ENCODE measurements at places on chromosomes 2 and 18.

GRCh38 chr2:94872088-94872618 is 923 bp downstream of the TEKT4 start:
- no peak for DNase-seq

DNA sequence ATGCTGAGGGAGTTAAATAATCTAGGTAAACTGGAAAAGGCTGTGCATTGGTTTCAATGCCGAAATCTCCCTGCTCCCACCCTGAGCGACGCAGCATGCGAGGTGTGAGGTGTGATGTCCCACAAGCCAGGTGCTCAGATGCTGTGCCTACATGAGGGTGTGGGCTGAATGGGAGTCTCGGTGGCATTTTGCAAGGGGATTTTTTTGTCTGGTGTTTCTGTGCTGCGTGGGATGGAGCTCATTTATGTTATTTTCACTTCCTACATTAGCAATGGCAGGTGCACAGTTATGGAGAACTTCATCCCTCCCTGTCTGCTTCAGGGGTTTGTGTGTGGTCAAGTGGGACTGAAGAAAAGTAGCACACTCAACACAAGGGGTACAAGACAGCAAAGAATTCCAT is 110.2 kb upstream of the CCDC68 start:
- DNase-seq: no peak

DNA sequence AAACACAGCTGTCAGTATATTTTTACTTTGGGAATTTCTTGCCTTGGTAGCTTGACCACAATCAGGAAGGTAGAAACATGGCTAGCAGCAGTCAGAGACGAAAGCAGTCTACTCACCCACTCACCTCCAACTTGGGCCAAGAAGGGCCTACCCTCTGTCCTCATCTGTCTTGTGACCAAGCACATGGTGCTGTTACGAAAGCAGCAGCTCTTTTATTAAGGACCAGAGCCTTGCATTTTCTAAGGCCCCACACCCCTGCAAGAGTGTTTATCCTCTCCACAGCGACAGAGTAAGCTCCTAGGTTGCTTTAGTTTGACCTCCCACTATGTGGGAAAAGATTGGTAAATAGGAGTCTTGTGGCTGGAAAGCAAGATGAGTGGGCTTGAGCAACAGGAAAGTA is 31.3 kb upstream of the MSTN start:
- no peak for DNase-seq

DNA sequence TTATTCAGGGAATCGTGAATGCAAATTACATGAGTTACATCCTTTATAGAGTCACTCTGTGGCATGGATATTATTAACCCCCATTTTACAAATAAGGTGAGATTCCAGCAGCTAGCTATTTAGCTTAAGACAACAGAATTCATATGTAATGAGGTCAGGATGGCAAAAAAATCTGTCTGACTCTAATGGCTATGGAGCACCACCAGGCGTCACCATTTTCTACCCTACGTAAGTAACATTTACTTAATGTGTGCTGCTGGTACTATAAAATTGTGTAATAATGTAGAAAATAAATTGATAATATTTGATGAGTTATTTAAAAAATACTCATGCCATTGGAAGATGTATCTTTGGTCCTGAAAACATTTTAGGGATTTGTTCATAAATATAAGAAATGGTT is 2040.1 kb upstream of the LRRTM1 start:
- no peak for DNase-seq

GRCh38 chr18:9020221-9020620 is 82.3 kb upstream of the NDUFV2 start:
- DNase-seq: no peak

- DNase-seq: no peak
Observed at GRCh38 chr2:121336528-121337294, 51.7 kb upstream of the TFCP2L1 start.

DNA sequence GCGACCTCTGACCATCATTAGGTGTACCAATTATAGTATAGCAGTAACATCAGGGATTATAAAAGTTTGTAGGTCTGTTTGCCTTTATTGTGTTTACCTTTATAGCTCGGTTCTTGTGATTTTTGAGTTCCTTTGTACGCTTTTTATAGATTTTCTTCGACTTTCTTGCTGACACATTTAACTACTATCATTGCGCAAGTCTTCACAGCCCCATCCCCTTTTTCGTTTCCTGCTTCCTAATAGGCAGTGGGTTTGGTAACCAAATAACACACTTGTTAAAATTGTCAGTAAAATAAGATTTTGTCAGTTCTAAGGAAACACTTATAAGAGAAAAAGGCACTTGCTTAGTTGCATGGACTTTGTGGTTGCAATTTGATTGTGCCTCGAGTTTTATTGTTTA is 541.5 kb downstream of the LRP1B start:
- DNase-seq: no peak

GRCh38 chr2:127400533-127400896 is 12.7 kb upstream of the MAP3K2 start:
- DNase-seq: no peak

GRCh38 chr2:191632426-191632825 is 45.5 kb upstream of the NABP1 start:
- DNase-seq: no peak

DNA sequence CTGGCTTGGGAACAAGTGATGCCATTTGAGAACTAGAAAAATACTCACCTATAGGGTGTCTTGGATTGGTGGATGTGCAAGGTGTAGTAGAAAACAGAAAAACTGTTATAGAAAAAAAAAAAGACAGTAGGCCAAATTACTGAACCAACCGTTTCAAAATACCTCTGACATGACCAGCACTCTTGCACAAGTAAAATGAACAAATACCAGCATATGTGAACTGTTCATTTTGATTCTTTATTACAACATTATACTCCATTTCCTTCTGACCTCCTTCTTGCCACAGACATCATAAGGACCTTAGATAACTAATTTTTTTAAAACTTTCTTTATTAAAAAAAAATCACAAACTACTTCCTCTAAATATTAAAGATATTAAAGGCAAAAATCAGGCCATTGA is 125.5 kb downstream of the ATAD2B start:
- DNase-seq: no peak

GRCh38 chr2:393711-394696 is 106.1 kb upstream of the ALKAL2 start:
- peak; percentile 71 for DNase-seq

GRCh38 chr2:50356858-50357257 is 675.1 kb downstream of the NRXN1 start:
- no peak for DNase-seq

GRCh38 chr18:75400366-75400765 is 27.1 kb downstream of the SMIM21 start:
- DNase-seq: no peak

DNA sequence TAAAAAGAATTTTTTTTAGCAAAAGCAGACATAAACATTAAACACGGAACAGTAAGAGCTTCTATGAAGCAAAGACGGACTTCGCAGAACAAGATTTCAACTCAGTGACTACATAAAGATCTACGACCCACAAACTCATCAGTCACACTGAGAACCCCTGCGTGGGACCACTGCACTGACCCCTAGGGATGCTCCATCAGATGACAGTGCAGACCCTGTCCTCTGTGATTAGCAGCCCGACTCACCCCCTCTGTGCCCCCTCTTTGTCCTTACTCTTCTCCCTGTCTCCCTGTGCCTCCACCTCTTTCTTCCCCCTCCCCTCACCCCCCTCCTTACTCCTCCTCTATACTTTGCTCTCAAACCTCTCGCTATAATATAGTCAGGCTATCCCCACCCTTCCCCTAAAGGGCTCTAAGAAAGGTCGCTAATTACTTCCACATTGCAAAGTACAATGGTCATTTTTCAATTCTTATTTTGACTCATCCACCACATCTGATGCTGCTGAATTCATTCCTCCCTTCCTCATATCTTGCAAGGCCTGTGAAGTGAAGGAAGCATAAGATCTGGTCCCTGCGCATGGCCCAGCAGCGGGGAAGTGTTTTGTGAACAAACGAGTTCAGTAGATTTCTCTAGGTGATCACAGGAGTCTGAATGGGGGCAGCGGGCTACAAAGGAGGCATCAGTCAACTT is 89.3 kb downstream of the CABYR start:
- no peak for DNase-seq

DNA sequence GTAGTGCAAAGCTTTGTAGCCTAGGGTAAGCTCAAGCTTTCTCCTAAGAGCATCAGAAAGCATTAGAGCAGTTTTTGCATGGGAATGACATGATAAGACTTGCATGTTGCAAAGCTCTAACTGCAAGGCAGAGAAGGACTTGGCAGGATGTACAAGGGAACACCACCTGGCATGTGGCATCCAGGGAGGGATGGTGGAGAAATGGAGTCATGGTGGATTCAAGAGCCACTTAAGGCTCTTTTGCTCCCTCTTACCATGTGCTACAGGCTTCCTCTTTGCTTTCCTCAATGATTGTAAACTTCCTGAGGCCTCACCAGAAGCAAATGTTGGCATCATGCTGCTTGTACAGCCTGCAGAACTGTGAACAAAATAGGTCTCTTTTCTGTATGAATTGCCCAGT is 266.0 kb downstream of the GLI2 start:
- DNase-seq: no peak

- no peak for DNase-seq
Observed at GRCh38 chr2:16325976-16326510, 339.6 kb downstream of the CYRIA start.

- no peak for DNase-seq
Observed at GRCh38 chr2:2270808-2271415, 60.2 kb downstream of the MYT1L start.

DNA sequence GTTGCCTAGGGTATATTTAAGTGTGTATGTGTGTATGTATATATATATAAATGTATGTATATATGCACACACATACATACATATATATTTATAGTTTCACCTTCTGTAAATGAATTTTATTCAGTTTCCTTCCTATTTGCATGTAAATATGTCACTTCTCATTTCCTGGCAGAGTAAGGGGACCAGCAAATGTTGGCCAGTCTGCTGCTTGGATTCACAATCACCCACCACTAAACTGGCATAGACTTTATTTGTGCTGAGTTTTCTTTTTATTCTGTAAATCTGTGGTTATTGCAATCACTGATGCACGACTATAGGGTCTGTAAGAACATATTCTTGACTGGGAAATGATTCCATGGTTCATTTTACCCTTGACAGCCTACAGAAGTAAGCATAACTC is 640.4 kb upstream of the FAM98A start:
- no peak for DNase-seq

DNA sequence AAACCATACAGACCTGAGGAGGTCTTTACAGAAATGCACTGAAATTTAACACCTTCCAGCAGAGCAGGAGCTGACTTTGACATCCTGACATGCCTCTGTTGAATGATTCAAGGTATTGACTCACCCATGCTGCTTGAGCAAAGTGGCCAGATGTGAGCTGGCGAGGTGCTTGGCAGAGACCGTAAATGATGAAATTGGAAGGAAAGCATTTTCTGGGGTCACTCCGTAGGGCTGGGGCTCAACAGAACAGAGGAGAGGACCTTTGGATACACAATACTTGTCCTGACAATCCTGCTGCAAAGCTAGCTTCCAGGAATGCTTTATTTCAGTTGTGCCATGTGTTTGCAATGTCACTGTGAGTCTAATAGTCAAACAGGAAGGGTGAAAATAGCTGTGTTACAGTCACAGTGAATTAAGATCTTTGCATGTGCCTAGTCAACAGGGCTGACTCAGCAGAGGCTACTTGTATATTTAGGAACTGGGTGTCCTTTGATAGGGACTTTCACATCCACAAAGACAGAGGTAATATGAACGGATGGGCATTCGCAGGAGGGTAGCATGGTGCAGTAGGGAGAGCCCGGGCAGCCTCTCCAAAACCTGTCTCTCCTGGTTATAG is 31.6 kb upstream of the NCK2 start:
- DNase-seq: no peak

- DNase-seq: no peak
Observed at GRCh38 chr2:102606353-102606752, 13.0 kb upstream of the SLC9A2 start.

DNA sequence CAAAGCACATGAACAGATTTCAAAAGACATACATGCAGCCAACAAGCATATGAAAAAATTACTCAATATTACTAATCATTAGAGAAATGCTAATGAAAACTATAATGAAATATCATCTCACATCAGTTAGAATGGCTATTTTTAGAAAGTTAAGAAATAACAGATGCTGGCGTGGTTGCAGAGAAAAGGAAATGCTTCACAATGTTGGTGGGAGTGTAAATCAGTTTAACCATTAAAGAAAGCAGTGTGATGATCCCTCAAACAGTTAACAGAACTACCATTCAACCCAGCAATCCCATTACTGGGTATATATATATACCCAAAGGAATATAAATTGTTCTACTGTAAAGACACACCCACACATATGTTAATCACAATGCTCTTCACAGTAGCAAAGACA is 117.7 kb upstream of the SETBP1 start:
- DNase-seq: no peak

- DNase-seq: no peak
Observed at GRCh38 chr2:167388497-167388896, 500.2 kb downstream of the XIRP2 start.

DNA sequence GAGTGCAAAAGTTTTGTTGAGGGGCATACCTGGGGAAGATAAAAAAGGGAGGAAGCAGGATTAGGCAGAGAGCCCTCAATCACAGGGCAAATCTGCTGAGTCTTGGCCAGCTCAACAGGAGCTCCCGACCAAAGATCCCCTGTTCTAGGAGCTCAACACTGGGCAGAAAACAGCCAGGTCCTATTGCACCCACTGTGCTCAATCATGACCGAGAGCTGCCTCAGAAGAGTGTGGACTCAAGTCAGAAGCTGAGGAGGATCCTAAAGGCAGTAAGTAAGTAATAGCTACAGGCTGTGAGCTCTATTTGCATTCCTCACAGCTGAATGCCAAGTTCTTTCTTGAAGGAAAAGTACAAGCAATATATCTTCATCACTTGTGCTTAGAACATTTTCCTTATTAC is 334.4 kb upstream of the NRP2 start:
- no peak for DNase-seq

GRCh38 chr18:57627488-57627887 is 5.9 kb upstream of the NARS1 start:
- no peak for DNase-seq

- no peak for DNase-seq
Observed at GRCh38 chr2:95052307-95052706, 26.8 kb downstream of the MAL start.

DNA sequence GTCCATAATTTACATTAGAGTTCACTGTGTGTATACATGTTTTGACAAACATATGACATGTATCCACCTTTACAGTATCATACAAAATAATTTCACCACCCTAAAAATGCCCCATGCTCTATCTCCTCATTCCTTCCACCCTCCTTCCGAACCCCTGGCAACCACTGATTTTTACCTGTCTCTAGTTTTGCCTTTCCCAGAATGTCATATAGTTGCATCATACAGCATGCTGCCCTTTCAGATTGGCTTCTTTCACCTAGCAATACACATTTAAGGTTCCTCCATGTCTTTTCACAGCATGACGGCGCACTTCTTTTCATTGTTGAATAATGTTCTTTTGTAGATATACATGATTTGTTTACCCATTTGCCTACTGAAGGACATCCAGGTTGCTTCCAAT is 10.4 kb downstream of the LRPPRC start:
- DNase-seq: no peak

DNA sequence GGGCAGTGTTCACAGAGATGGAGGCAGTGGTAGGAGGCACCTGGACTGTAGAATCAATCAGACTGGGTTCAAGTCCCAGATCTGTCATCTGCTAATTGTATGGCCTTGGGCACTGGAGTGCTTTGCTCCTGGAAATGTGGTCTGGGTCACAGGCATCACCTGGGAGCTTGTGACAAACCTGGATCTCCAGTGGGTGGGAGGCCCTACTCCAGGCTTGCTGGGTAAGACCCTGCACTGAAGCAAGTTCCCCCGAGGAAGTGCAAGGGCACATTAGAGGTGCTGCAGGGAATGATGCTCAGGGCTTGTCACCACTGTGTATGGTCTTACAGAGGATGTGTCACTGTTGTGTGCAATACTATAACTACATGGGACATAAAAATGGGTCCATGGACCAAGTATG is 220.5 kb upstream of the ID2 start:
- DNase-seq: peak; percentile 7

Measured in activated T-cell treated with anti-CD3 and anti-CD28 coated beads, Interleukin-2, amount 50 U/mL, for 48 hours (primary cell).